Activated T-helper 1 cell treated with anti-CD3 and anti-CD28 coated beads, Interleukin-12 subunit alpha, Interleukin-12 subunit beta, Interleukin-2, Interleukin-4 antibody, amounts not matched to agents 30 ng/mL and 10 ng/mL and 1 ng/mL, durations not matched to agents 14 hours and 24 hours and 36 hours (primary cell): ENCODE measurements at places on chromosomes 4 and X.

DNA sequence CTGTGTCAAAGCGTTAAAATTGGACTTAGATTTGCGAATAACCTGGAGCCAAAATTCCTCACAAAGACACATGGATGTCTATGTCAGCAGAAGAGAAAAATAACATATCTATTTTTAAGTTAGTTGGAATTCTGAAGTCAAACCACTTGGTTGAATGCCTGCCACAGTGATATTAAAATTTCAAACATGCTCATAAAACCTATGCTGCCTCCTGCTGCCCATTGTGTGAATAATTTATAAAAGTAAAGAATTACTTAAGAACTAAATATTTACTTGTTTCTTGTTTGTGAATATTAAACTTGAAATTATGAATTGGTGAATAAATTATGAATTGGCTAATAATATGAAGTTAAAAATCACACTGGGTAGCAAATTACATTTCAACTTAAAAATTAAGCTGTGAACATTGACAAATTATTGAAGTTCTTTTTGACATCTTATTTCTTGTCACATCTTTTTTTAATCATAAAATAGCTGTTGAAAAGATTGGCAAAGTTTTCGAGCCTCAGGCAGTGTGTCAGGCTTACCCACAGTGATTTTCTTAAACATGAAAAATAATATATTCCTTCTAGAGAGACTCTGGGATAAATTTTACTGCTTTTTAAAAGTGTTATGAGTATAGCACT lies 35.4 kb downstream of the FABP2 start:
- no peak for DNase-seq

- no peak for DNase-seq
Measured at GRCh38 chr4:98468709-98469108, 189.7 kb downstream of the TSPAN5 start.

DNA sequence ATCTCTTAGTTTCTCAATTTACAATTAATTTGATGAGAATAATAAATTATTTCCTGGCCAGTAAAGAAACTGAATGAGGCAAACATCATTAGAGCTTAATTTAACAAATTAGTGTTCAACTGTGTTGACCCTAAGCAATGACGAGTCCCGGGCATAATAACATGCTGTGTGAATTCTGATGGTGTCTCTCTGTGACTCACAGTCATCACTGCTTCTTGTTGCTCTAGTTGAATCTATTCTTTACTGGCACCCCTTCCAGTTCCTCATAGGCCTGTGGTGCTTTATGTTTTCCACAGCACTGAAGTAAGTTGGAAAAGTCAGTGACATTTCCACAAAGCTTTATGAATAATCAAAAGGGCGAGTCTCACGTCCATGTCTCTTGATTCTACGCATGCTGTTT lies 57.7 kb upstream of the SLC7A11 start:
- DNase-seq, result no peak

DNA sequence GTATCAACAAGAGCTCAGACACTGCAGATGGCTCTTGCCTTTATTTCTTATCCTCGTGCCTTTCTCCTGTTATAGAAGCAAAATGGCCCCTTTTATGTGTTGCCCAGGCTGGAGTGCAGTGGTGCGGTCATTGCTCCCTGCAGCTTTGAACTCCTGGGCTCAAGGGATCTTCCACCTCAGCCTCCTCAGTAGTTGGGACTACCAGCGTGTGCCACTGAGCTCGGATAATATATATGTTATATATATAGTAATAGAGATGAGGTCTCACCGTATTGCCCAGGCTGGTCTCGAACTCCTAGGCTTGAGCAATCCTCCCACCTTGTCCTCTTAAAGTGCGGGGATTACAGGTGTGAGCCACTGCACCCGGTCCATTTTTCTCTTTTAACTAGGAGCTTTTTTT lies 79.7 kb downstream of the TMEM131L start:
- DNase-seq, result no peak

GRCh38 chr4:86117705-86118302 lies 242.0 kb downstream of the MAPK10 start:
- DNase-seq, result no peak

GRCh38 chr4:10981576-10981975 lies 297.0 kb upstream of the CLNK start:
- DNase-seq, result no peak

GRCh38 chr4:70687392-70687791 lies 940 bp upstream of the UTP3 start:
- no peak for DNase-seq

DNA sequence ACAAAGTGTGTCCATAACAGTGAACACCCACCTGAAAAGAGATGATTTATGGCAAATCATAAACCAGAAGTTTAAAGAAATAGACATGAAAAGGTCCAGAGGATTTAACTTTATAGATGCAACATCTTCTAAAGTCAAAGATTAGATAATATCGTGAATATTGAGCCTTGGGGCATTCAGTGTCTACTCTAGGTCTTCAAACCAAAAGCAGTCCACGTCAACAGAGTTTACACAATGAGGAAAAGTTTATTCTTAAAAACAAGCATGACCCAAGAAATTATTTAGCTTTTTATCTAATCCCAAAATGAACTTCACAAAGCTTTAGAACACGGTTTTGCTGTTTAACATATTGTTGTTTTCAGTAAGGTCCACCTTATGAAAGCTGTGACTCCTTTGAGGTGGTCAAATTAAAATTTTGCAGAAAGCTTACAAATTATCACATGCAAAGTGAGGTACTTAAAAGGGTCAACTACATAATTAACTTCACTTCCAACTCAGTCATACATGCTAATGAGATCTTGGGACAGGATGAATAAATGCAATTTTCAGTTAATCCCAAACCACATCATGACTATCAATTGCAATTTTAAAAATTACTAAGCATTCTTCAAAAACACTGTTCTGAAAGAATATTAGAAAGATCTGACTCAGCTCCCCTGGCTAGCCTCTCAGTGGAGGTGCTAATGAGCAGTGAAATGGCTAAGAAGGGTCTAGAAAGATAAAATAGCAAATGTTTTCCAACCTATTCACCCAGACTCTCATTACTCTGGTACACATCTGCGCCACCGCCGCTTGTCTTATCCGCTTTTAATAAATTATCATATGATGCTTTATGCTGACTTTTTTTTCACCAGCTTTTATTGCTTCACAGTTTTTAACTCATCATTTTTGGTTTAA lies 92.4 kb upstream of the WDR17 start:
- no peak for DNase-seq
